Activated T-cell treated with anti-CD3 and anti-CD28 coated beads, Interleukin-2, amount 50 U/mL, for 24 hours (primary cell): ENCODE measurements at places on chromosomes 7 and 10.

DNA sequence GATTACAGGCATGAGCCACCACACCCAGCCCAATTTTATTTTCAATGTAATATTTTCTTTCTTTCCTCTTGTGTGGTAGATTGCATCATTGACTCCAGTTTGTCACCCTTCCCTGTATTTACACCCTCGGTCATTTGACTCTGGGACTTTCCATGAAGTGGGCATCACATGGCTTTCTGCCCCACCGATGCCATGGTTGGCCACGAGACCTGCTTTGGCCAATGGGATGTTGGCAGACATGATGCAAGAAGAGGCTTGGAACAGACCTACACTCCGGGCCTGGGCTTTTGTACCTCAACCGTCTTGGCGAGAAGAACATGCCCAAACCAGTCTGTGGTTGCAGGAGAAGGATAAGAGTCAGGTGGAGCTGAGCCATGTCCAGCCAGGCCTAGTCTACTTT, 38.8 kb upstream of the CACUL1 start:
- no peak for DNase-seq

DNA sequence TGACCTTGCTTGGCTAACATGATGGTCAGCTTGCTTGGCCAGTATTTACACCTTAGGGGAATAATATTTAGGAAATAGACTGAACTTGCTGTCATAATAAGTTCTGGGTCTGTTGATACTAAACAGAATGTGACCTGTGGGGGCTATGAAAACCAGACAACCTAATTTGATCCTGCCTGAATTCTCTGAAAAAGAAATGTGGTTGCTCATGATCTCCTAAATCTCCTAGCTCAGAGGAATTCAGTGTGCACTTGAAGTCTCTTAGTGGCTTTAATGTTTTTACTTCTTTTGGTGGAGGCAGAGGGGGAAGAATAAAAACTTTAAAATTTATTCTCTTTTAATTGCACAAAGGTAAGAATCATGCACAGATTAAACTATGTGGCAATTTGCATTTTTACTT, 205.2 kb downstream of the SEC23IP start:
- no peak for DNase-seq

DNA sequence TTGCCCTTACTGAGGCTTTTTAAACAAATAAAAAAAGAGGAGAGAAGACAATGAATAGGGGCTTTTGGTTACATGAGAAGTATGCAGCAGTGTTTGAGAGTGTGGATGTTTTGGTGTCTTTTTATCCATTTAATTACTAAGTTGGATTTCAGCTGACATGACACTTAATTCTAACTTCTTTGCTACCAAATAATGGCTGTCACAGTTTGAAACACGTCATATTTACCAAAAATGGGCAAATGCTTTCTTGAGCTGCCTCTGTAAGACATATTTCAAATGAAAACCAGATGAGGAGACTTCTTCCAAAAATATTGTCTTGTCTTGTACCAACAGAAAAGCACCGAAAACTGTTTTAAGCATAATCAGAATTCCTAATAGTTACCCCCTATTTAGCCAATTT, 4.0 kb downstream of the ABCB4 start:
- DNase-seq = no peak

GRCh38 chr10:89347701-89348457, 20.1 kb downstream of the IFIT3 start:
- no peak for DNase-seq

GRCh38 chr7:118259115-118259514, 34.6 kb downstream of the ANKRD7 start:
- DNase-seq = no peak

- DNase-seq = no peak
Observed at GRCh38 chr10:106722524-106722923, 442.0 kb downstream of the SORCS1 start.

- no peak for DNase-seq
Observed at GRCh38 chr10:23448802-23449570, 10.1 kb downstream of the OTUD1 start.

GRCh38 chr10:110610308-110610774, 33.8 kb upstream of the RBM20 start:
- no peak for DNase-seq

DNA sequence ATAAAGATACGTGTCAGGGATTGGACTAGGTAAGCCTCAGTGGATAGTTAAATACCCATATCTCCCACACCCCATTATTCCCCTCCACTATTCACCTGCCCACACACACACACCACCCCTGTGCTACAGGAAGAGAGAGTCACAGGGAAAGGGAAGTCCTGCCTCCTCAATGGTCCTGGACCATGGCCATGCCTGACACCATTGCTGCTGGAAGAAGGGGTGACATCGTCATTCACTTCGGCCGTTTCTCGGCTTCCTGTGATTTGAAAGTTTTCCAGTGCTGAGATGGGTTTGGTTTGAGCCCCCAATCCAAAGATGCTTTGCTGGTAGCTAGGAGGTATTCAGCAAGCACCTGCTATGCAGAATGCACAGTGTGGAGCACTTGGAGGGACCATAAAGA, 18.5 kb downstream of the PRKAG2 start:
- no peak for DNase-seq

GRCh38 chr7:131554880-131555516, 1.4 kb downstream of the PODXL start:
- DNase-seq = no peak

- no peak for DNase-seq
Observed at GRCh38 chr10:120019568-120019967, 127.0 kb downstream of the SEC23IP start.

DNA sequence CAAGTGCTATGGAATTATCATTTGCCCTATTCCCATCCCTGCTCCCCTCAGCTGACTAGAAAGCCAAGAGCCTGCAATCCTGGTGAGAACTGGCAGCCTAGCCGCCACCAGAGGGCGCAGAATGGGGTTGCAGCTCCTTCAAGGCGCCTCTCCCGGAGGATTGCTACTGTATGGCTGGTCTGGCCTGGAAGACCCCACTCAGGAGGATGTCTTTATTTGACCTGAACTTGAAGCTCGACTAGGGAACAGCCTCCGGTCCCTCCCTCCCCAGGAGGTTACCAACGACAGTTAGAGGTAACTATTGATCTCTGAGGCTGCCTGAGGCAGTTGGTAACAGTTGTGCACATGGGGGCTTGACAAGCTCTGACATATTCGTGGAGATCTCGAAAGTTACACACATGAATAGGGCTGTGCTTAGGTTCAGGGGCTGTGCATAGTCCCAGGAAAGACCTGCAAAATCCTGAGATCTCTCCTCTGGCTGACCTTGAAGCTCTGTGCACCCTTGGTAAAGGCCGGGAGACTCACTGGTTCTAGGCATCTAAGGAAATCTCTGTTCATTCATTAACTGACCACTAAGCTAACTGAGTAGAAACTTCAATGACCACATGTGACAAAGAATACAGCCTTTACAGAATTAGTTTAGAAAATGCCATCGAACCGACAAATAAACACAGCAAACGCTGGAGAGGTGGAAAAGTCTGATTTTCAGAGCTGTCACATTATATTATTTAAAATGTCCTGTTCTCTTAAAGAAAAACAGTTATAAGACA, 65.7 kb downstream of the TSPAN12 start:
- DNase-seq = peak; percentile 72

DNA sequence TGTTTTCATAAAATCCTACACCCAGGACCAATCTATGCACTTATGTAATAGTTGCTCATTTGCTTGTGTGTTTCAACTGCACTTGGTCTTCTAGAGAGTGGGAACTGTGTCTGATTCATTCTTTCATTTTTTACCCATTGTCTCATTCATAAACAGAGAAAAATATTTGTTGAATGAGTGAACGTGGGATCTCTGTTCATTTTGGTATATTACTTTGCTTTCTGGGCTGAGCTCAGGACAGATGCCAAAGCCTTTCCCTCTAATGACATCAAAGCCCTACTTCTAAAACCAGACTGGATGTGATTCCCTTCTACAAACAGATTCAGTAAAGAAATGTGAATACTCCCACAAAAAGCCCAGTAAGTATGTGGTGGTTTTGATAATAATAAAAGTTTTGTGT, 145.2 kb downstream of the ST7 start:
- DNase-seq = no peak

GRCh38 chr10:1343176-1343575, 287.0 kb downstream of the WDR37 start:
- no peak for DNase-seq

- no peak for DNase-seq
Observed at GRCh38 chr7:131517218-131517923, 39.1 kb downstream of the PODXL start.

GRCh38 chr7:103879928-103880600, 109.4 kb downstream of the RELN start:
- no peak for DNase-seq

- no peak for DNase-seq
Observed at GRCh38 chr7:137890449-137890921, 43.7 kb upstream of the DGKI start.

DNA sequence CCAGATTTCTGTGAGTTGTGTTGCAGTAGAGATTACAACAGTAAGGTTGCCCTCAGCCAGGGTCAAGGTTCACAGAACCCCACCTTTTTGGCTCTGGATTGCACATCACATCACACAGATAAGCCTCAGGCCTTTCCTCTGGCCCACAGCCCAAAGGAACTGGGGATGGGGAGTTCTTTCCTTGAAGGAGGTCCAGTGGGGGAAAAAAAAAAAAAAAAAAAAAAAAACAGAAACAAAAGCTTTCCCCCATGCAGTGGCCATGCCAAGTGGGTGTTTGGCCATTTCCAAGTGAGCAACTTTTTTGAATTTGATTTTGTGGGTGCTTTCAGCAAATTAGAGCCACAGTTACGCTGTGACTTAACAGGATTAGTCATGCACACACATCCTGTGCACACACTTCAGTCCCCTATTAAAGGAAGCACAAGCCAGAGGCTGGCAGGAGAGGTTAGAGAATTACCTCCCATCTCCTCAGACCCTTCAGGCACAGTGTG, 79.3 kb upstream of the NANOS1 start:
- no peak for DNase-seq

- DNase-seq = no peak
Observed at GRCh38 chr10:97336942-97337831, 2.7 kb upstream of the FRAT2 start.

- DNase-seq = peak; percentile 72
Observed at GRCh38 chr10:123582084-123582989, 83.8 kb upstream of the GPR26 start.

DNA sequence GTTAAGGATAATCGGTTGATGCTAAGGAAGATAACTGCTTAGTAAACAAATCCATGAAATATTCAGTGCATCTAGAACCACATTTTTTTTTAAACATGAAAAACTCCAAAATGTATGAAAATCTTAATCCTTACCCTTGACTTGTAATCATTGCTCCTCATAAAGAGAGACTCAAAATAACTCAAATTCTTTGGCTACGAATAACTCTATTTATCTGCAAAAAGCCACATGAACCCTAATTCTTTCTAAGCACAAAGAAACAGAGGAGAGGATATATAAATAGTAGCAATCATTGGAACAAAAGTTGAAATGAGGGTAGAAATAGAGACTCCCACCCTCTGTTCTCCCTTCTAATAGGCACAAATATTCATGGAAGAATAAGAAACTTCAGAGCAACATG, 40.2 kb downstream of the ANK3 start:
- DNase-seq = no peak

GRCh38 chr7:28088032-28088431, 92.6 kb downstream of the JAZF1 start:
- no peak for DNase-seq

DNA sequence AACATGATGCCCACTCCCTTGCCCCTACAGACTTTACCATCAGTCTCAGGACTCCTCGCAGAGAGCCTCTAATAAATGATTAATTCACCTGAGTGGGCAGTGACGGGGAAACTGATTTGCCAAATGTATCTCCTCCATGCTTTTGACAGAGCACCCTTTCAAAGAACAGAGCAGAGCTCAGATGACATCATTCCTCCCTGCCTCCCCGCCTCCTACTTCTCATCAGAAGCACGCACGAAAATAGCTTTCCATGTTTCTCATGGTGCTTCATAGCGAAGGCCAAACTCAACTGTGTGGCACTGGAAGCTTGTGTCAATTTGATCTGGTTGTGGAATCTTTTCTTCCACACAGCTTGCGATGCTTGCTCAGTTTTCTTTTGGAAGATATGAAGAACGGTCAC, 442.5 kb downstream of the RPS24 start:
- DNase-seq = no peak

GRCh38 chr10:92124616-92125143, 166.2 kb downstream of the CPEB3 start:
- no peak for DNase-seq

- no peak for DNase-seq
Observed at GRCh38 chr10:72638586-72639440, 12.9 kb upstream of the MICU1 start.

DNA sequence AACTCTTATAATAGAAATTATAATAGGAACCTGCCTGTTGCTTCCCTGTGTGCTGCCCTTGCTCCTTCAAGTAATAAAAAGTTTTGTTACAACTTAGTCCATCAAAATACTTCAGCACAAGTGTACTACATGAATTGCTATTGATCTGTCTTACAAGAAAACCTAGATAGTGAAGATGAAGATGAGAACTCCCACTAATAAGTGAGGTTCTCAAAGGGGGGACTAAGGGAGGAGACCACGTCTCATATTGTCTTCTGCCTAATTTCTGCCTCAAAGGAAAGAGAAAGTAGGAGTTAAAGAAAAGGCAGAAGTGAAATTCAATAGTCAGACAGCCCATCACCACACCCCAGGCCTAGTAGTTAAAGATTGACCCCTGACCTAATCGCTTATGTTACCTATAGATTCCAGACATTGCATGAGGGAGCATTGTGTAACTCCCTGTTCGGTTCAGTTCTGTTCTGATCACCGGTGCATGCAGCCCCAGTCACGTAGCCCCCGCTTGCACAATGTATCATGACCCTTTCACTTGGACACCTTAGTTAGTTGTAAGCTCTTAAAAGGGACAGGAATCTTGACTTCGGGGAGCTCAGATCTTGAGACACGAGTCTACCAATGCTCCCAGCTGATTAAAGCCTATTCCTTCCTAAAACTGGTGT, 18.2 kb upstream of the CHST3 start:
- DNase-seq = no peak

DNA sequence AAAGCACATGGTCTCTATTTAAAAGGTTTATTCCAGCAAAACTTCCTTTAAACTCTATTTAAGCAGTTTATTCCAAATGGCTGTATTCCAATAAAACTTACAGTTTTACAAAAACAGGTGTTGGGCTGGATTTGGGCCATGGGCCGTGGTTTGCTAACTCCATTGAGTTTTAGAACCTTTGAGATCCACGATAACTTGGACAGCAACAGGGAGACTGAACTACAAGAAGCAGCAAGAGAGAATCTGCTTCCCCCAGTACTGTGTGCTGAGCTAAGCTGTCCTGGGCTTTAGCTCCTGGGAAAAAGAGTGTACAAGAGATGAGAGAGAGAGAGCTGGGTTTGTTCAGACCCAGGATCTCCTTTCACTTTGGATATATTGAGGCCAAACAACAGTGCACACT, 204.0 kb upstream of the CELF2 start:
- no peak for DNase-seq

GRCh38 chr7:25476863-25477499, 248.7 kb upstream of the NPVF start:
- no peak for DNase-seq

DNA sequence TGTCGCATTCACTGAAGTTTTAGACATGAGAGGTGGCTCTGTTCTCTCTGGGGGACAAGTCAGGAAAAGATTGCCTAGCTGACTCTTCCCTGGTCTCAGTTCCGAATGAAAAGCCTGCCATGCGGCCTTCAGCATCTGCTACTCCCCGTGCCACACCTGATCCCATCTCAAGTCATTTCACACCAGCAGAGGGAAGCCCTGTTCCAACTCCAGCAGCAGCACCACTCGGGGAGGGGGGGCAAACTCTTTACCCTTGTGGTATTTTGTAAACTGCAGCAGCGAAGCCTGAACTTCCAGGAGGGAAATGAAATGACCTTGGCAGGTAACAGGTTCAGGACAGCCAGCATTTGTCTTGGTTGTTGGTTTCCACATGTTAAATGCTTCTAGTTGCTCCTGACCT, 13.8 kb downstream of the LRRC4 start:
- DNase-seq = no peak
